ENCODE measurements at places on chromosomes 2 and 18.

- no peak for DNase-seq
Observed at GRCh38 chr2:74304332-74305148, 38.7 kb downstream of the SLC4A5 start.

- no peak for DNase-seq
Observed at GRCh38 chr2:40513201-40513600, 61.3 kb upstream of the SLC8A1 start.

GRCh38 chr2:108022628-108023027 lies 36.3 kb downstream of the SLC5A7 start:
- DNase-seq, result no peak

- peak; percentile 53 for DNase-seq
Observed at GRCh38 chr18:22282311-22283115, 113.1 kb downstream of the GATA6 start.

GRCh38 chr2:111100087-111100764 lies 20.5 kb upstream of the BCL2L11 start:
- DNase-seq, result no peak

DNA sequence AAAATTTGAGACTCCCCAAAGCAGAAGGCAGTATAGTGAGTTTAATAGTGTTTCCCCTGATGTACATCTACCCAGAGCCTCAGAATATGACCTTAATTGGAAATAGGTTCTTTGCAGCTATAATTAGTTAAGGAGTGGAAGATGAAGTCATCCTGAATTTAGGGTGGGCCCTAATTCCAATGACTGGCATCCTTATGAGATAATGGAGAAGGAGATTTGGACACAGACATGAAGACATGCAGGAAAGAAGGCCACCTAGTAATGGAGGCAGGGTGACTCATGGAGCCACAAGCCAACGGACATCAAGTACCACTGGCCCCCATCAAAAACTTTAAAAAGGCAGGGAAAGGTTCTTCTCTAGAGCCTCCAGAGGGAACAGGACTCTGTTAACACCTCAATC lies 308.9 kb downstream of the TXNL1 start:
- DNase-seq, result no peak

DNA sequence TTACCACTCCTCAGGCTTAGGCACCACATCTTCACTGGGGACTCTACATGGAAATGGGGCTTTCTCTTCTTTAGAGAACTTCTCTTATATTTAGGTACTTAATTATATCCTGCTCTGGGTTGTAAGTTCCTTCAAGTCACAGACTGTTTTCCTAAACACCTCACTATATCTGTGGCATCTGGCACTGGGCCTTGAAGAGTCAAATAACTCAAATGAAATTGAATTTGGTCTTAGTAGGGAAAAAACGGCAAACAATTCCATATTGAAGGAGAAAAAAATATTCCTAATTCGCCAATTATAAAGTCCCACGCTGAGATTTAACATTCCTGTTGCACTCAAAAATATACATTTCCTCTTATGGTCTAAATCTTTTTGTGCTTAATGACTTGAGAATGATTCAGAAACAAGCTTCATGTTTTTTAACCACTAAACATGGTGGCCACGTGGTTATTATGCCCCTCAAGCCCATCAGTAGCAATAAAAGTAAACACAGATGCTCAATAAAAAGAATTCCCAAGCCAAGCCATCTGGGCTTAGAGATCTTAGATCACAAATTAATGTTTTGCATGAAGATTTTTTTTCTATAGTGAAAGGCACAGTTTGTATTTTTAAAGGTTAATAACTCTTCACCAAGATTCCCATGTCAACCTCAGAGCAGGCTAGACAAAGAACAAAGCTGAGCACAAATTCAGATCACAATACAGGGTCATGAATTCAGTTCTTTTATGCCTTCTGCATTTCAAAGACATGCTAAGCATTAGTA lies 105.5 kb upstream of the SYT4 start:
- DNase-seq, result no peak

- no peak for DNase-seq
Observed at GRCh38 chr18:63843008-63843407, 44.5 kb upstream of the SERPINB2 start.

DNA sequence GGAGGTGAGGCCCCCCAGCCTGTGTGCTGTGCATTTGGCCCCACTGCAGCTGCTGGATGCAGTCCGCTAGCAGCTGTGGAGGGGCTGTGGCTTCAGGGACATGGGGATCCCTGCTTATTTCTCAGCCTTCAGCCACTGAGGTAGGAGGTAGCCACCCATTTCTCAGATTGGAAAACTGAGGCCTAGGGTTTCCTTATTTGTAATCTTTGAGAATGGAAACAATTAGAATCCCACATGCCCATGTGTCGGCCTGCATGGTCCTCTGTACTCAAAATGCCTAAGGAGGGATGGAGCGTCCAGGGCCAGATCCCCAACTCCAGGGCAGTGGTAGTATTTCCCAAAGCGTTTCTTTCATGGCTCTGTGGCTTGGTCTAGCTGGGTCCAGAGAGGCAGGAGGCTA lies 42.1 kb downstream of the TOGARAM2 start:
- DNase-seq, result no peak

DNA sequence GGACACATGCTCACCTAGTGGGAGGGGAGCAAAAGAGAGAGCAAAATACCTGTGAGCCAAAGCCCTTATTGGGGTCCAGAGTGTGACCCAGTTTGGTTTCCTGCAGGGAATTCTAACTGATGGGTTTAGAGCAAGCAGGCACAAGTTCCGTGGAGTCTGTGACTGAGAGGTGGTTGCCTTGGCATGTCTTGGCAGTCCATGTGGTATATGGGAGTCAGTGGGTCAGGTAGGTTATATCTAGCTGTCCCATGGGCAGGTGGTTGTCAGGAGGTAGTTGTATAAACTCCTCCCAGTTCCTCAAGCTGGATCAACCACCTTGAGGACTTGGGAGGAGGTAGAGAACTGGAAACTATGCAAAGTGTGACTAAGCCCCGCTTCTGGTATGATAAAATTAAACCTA lies 452.8 kb upstream of the VWC2L start:
- no peak for DNase-seq

- DNase-seq, result no peak
Observed at GRCh38 chr2:223088866-223089265, 36.9 kb downstream of the KCNE4 start.

GRCh38 chr2:82641598-82642180 lies 1817.4 kb downstream of the SUCLG1 start:
- DNase-seq, result no peak

GRCh38 chr2:101003278-101003775 lies 1.2 kb downstream of the RPL31 start:
- DNase-seq, result peak; percentile 54

DNA sequence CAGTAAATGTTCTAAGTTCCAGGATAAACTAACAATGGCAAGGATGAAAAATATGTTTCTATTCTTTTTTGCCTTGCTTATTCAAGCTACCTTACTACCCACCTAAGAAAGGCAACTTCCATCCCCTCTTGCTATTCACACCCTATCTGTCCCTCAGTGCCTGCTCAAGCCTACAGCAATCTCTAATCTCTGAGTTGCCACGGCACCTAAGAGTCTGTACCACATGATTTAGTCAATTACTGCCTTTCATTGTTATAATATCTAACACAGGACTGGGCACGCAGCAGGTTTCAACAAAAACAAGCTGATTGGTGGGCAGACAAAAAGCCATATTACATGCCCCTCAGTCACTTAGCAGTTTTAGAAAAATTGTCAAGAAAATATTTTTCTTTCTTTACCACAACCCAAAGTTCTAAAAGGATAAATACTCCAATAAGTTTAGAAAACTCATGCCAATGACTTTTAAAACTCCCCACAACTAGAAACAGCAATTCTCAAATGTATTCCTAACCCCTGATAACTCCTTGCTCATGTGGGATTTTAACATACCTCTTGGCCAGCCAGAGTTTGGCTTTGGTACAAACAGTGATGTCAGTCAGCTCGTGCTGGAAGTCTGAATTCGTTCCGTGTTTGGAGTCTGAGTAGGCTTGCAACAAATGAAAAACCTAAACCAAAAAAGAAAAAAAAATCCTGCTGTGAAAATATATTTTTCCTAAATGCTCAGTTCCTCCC lies 117.3 kb upstream of the ZFP36L2 start:
- DNase-seq, result no peak

GRCh38 chr18:7596147-7596546 lies 29.0 kb downstream of the PTPRM start:
- no peak for DNase-seq

DNA sequence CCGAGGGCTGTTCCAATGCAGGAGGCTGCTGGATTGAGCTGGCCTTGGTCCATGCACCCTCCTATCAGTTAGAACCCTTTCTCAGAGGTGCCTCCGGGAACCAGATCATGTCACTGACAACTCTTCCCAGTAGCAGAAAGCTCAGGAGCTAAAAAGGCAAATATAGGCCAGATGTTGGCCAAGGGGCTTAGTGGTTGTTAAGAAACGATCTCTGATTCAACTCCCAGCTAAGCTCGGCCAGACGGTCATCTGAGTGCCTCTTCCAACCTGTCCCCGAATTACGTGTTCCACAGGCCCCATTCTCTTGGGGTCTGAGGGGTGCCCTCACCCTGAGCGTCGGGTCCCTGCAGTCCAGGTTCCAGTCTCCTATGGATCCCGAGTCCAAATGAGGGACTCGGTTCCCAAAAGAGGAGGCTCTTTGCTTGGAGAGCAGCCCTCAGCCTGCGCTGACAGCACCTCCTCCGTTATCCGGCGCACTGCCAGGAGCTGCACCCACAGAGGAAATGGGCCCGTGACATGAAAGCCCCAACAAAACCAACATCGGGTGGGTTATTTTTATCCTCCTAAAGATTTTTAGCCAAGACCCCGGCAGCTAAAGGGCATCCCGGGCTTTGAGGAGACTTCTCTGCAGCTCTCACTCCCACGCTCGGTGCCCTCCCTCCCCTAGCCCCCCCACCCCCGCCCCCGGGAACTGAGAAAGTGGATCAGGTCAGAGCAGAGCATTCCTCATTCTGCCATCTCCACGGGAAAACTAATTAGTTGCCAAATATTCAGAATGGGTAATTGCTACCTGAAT lies 106.6 kb upstream of the ID2 start:
- peak; percentile 60 for DNase-seq

DNA sequence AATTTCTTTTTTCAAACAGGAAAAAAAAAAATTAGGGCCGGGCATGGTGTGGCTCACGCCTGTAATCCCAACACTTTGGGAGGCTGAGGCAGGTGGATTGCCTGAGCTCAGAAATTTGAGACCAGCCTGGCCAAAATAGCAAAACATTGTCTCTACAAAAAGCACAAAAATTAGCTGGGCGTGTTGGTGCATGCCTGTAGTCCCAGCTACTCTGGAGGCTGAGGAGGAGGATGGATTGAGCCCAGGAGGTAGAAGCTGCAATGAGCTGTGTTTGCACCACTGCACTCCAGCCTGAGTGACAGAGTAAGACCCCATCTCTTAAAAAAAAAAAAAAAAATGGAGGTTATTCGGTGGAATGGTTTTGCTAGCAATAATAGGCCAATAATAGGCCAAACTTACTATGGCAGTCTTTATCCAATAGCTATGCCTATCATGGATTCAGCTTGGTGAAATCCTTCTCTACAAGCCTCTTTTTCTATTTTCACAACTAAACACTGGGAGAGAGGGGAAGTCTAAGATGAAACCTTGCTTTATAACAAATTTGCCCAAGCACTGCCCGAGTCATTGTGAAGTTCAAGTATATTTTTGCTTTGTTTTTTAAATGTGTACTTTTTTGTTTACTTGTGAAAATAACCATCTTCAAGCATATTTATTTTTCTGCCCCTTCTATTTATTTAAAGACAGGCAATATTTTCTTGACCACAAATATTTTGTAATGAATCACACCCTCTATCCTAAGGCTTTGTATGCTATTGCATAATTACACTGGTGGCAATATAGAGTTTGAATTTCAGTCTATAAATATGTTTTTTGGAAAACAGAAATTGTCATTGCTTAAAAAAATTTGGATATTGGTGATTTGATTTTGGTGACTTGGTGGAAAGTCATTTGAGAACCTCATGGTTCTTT lies 20.0 kb upstream of the KYNU start:
- no peak for DNase-seq

DNA sequence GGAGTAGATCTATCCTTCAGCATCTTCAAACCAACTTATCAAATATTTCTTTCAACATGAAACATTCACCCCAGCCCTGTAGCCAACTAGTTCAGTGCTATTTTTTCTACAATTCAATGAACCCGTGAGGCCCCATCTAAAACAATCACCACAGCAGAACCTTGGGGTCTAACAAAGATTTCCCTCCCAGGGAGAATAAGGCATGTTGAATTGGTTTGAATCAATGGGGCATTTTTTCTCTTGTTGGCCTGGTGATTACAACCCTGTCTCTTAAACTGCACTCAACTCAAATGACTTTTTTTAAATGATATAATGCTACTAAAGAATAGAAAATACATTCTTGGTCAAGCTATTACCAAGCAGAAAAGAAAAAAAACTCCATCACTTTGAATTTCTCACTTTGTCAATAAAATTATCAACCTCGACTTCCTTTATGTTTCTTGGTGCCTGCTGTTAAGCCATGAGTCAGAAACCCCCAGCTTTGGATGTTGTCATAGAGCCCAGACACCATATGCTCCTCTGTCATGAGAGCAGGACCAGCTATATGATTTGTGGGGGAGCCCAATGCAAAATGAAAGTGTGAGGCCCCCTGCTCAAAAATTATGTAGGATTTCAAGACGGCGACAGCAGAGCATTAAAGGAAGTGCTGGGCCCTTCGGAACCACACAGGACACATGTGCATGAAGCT lies 282.4 kb downstream of the MEIS1 start:
- no peak for DNase-seq

- peak; percentile 81 for DNase-seq
Observed at GRCh38 chr2:241950413-241951315, 81.1 kb downstream of the RTP5 start.

DNA sequence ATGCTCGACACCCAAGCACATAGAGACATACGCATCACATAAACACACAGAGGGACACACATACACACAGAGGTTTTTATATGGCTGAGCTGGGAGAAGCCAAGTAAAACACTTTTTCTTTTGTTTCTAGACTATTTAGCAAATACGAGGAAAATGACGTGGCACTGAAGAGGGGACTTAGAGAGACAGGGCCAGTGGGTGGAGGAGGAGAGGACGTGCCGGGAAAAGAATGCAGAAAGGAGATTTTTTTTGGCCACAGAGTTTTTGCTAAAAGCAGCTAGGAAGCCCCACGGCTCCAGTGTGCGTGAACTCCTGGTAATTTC lies 168.5 kb upstream of the KLF7 start:
- DNase-seq, result no peak

DNA sequence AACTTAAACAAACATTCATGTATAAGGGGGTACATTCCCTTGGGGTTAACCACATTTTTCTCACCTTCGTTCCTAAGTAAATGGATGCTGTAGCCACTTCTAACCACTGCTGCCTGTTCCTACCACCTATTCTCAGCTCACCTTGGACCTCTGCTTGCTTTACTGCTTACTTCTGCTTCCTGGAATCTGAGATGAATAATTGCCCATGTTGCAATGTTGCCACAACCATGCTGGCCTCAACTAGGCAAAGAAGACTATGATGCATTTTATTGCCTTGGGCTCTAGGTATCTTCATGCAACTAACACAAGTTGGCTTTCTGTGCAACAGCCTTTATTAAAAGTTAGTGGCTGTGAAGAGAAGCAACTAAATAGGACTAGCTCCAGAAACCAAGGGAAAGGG lies 106.3 kb upstream of the TCF4 start:
- DNase-seq, result no peak

- DNase-seq, result no peak
Observed at GRCh38 chr2:220891405-220891804, 680.7 kb downstream of the EPHA4 start.

- DNase-seq, result no peak
Observed at GRCh38 chr2:121400201-121400600, 115.2 kb upstream of the TFCP2L1 start.

Measured in activated CD8-positive, alpha-beta memory T cell treated with anti-CD3 and anti-CD28 coated beads, Interleukin-2, amount 50 U/mL, for 48 hours (primary cell).